ENCODE measurements at places on chromosomes 7 and 10. TPM values are rescaled to one million over a fixed set of nuclear protein-coding genes. Genes with fewer than 3 reads are reported as not detected.
A peak's percentile ranks its signal among the peaks of the same experiment; 100 is the strongest.

GRCh38 chr7:16708980-16709379 is 44.6 kb upstream of the TSPAN13 start:
- no peak for DNase-seq

DNA sequence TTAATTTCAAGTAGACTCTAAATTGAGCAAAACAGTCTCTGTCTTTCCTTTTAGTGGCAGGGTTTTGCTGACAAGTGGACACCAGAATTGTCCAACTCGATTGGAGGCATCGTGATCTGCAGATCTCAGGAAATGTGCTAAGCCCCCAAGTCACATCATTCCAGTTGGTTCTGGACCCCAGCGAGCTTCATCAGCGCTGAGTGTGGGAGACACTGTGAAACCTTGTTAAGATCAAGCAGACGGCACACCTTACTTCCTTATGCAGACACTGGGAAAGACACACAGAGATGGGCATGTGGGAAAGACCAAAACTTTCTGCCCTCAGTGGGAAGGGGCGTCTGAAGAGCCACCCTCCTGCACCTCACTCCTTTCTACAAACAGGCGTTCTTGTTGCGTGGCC is 440.8 kb downstream of the GLRX3 start:
- DNase-seq, result no peak

DNA sequence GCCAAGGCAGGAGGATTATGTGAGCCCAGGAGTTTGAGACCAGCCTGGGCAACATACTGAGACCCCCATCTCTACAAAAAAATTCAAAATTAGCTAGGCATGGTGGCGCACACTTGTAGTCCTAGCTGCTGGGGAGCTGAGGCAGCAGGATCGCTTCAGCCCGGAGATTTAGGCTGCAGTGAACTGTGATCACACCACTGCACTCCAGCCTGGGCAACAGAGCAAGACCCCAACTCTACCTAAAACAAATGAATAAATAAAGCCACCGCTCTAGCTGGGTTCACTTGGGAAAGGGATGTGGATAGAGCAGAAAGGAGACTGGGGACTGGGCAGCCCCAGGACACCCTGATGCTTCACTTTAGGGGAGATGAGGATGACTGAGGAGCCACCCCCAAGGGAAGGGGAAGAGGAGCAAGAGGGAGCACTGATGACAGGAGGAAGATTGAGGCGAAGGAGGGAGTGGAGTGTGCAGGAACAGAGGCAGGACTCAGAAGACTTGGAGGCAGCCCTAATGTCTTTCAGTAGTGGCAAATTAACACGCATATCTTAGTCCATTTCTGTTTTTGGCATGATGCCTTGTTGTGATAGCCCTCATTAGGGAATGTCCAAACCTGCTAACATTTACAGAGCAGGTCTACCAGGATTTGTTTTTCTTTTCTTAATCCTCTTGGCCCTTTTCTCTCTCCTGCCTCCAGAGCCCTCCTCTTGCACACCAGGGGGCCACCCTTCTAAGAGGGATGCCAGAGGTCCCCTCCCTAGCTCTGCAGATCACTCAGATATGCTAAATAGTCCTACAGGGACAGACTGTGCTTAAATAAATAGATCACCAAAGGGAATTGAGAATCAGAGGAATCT is 88.3 kb downstream of the C10orf105 start:
- no peak for DNase-seq

- DNase-seq, result no peak
Observed at GRCh38 chr7:80488406-80488805, 23.5 kb downstream of the GNAT3 start.

DNA sequence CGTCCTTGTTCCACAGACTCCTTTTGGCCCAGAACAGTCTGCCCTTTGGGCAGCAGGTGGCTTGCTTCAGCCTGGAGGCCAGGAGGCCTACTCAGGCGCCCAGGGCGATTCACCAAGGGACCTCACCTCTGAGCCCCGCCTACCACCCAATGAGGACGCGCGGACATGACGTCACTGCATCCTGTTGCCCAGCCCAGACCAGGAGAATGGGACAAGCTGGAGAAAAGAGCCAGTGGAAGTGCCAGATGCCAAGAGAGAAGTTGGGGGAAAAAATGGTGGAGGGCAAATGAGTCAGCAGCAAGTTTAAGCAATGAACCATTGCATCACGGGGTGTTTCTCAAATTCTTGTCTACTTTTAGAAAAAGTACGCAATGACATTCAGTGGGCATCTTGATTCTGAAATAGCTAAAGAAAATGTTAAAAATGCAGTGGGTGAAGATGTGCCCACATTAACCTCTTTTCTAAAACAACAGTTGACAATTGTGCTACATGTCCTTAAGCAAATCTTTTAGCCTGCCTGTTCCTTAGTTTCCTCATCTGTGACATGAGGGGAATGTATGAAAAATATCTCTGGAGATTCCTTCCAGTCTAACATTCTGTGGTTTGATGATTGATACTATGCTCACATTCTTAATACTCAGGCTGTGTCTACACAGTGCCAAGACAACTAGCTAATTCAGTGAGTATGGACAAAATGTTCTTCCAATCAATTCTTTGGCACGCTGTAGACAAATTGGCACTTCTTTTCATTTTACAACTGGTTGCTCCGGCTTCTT is 23.9 kb upstream of the LEP start:
- DNase-seq, result no peak

DNA sequence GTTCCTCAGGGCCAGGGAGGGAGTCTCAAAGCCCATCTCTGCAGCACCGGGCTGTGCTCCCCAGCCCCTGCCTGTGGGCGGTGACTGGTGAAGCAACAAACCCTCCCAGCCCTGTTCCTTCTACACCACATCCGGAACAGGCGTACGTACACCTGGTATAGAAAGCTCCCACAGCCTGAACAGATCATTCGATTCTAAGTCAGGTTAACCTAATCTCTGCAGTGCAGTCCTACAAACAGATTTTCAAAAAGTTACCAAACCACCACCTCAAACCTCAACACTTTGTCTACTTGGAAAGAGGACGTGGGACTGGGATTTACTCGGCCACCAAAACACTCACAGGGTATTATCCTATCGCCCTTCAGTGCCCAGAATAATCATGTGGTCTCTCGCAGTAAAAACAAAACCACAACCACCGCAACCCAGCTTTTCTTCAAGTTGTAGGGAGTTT is 238.4 kb downstream of the DIP2C start:
- no peak for DNase-seq

DNA sequence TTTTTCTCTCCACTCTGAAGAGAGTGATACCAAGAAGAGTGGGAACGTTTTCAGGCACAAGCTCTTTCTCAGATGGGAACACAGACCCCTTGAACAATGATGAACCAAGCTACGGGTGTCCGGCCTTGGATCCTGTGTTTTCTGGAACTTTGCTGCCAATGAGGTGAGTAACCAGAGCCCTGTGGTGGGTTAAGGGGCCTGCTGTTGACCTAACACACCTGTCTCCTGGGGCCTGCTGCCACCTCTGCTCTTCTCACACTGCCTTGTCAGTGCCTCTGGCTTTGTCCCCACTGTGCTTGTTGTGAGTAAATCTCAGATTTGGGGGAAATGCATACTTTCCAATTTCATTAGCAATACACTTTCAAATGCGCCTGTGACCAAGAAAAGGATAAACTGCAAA is 1.4 kb upstream of the PKD1L1 start:
- no peak for DNase-seq

DNA sequence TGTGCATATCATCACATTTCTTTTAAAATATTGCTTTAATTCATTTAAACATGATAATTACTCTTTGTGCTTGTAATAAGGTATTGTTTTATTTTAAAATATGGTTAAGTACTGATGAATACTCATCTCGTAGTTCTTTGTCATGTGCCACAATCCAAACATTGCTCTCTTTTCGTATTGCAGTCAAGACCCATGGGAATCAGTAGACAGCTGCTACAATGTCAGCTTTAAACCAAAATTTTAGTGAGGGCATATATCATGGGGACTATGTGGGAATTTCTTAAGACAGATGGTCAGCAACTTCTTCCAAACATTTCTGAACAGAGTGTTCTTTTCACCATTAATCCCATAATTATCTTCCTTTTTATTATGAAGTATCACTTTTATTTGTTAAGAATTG is 77.2 kb upstream of the FZD1 start:
- DNase-seq, result no peak

DNA sequence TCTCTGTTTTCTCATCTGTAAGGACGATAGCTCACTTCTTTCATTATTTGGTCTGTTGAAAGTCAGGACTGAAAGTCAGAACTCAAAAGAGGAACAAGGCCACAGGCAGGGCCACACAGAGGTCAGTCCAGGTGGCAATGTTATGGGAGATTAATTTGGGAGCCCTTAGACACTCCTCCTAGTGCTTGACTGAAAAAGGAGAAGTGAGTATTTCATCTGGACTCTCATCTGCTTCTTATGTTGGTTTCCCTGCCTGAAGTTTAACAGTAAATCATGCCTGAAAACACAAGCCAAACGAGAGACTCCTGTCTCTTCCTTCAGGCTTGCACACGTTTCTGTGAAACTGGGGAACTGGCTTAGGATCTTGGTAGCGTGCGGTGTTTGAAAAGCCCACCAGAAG is 248.5 kb downstream of the BUB3 start:
- DNase-seq, result no peak

- DNase-seq, result no peak
Observed at GRCh38 chr7:30708983-30709382, 26.7 kb upstream of the CRHR2 start.

DNA sequence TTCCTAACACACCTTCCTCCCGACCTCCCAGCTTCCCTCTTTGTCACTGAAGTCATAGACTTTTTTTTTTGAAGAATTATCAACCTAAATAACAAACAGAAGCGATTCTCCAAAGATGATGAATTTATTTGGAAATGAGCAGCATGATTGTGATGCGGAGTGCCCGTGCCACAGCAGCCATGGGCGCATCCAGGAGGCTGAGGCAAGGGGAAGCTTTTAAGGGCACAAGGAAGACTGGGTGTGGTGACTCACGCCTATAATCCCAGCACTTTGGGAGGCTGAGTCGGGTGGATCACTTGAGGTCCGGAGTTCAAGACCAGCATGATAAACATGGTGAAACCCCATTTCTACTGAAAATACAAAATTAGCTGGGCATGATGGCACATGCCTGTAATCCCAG is 16.2 kb upstream of the GIMAP8 start:
- no peak for DNase-seq

- DNase-seq, result no peak
Observed at GRCh38 chr7:46932306-46932675, 649.6 kb downstream of the TNS3 start.

DNA sequence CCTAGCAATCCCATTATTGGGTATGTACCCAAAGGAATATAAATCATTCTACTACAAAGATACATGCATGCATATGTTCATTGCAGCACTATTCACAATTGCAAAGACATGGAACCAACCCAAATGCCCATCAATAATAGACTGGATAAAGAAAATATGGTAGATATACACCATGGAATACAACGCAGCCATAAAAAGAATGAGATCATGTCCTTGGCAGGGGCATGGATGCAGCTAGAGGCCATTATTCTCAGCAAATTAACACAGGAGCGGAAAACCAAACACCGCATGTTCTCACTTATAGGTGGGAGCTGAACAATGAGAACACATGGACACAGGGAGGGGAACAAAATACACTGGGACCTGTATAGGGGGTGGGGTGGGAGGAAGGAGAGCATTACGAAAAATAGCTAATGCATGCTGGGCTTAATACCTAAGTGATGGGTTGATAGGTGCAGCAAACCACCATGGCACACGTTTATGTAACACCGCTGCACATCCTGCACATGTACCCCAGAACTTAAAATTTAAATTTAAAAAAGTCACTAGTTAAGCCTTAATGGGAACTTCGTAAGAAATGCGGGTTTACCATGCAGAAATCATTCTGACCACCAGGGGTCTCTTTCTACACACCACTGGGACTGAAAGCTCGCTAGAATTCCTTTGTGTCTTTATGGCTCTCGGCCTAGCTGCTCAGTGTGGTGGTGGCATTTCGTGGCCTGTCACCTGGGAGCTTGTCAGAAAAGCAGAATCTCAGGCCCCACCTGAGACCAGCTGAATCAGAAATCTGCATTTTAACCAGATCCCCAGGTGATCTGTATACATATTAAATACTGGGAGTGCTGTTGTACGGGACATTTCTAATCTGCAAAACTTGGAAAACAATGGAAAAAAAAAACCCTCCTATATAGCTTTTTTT is 9.5 kb downstream of the ANKRD1 start:
- DNase-seq, result peak; percentile 73

The ANKRD2 gene
- 2.3 TPM for total RNA-seq

The TEX47 gene
- not detected for total RNA-seq

The GNG11 gene
- 13.4 TPM for total RNA-seq

The C10orf67 gene
- 0.14 TPM for total RNA-seq

The FAM13C gene
- total RNA-seq, result 11.4 TPM

The CALN1 gene
- 4.4 TPM for total RNA-seq

The ANLN gene
- total RNA-seq, result 4.1 TPM

The OR13A1 gene
- not detected for total RNA-seq
